ENCODE measurements at places on chromosomes 7 and 10. TPM values are rescaled to one million over a fixed set of nuclear protein-coding genes. Genes with fewer than 3 reads are reported as not detected.

MINDY4 gene
- total RNA-seq: 7.0 TPM

GPR26 gene
- not detected for total RNA-seq

AS3MT gene
- 11.2 TPM for total RNA-seq

FRG2B gene
- total RNA-seq: not detected

EEPD1 gene
- total RNA-seq: 17.8 TPM

- DNase-seq: no peak
- H3K27me3 ChIP-seq: no peaks in the 10 kb centered on the region
- H3K4me1 ChIP-seq: no peaks in the 10 kb centered on the region
- no peak overlapping the region for H3K27ac ChIP-seq
These were observed 1020.5 kb downstream of the LRMDA start for GRCh38 chr10:76451911-76452310.

GRCh38 chr7:80600046-80600445 lies 38.4 kb upstream of the CD36 start:
- H3K4me1 ChIP-seq: no peaks in the 10 kb centered on the region
- H3K36me3 ChIP-seq: no peaks in the 10 kb centered on the region
- H3K4me3 ChIP-seq: no peak overlapping the region
- no peak for DNase-seq

GRCh38 chr7:83799333-83799732 lies 150.4 kb upstream of the SEMA3E start:
- H3K27ac ChIP-seq: no peak overlapping the region
- DNase-seq: no peak
- H3K4me3 ChIP-seq: no peak overlapping the region
- no peaks in the 10 kb centered on the region for H3K27me3 ChIP-seq

DNA sequence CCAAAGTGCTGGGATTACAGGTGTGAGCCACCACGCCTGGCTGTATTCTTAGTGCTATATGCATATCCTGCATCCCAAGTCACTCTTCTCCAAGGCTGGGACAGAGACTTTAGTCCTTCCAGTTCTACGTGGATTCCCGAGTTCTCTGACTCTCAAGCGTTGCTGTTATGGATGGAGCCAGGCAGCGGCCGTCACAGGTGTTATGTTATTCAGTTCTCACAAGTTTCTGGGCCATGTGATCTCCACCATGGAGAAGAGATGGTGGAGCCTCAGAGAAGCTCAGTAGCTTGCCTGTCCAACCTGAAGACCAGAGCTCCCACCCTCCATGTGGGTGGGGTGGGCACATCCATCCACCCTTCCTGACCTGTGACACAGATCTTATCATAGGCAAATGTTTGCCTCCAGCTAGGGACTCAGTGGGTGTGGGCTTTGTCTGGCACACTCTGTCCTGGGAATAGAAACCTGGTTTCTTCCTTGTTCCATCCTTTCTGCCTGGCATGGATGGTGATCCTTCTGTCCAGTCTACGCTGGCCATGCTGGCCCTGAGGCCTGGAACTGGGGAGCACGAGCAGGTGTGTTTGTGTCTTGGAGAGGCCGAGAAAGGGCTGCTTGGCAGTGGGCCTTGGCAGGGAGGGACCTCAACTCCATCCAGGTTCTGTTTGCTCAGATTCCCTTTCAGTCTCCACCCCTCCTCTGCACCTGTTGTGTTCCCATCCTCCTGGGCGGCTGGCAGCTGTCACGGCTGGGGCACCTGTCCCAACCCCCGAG lies 55.3 kb downstream of the NEURL1 start:
- H3K27me3 ChIP-seq: no peaks in the 10 kb centered on the region
- no peak overlapping the region for H3K27ac ChIP-seq
- DNase-seq: peak; percentile 60
- no peaks in the 10 kb centered on the region for H3K36me3 ChIP-seq

DNA sequence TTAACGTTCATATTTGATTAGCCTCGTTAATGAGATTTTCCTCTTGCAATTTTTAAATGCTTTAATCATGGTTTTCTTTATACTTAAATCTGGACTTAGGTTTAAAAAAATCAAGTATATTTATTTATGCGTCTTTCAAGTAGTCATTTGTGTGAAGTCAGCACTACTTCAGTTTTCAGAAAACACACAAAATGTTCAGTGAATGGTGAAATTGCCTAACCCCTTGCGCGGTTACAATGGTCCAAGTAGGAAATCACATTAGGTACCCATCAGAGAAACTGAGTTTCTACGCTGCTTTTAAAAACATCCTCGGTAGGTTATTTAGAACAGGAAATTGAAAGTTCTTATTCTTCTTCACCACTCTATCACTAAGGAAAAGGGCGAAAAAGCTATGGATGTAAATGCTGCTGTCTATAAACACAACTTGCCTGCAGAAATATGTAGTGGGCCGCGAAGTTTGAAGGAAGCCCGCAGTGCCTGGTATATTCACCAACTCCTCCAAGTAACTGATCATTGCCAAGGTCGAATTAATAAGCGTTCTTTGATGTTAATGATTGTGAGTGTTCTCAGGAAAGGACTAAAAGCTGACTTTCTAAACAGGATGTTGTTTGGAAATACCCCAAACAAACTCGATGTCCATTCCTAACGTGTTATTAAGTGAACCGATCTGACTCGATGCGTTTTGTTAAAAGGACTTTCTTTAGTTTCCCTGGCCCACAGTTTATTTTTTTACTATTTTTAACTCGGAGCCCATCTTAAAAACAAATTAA lies 1.0 kb downstream of the SYPL1 start:
- H3K27ac ChIP-seq: peak overlapping the region; percentile 99
- no peaks in the 10 kb centered on the region for H3K27me3 ChIP-seq

DNA sequence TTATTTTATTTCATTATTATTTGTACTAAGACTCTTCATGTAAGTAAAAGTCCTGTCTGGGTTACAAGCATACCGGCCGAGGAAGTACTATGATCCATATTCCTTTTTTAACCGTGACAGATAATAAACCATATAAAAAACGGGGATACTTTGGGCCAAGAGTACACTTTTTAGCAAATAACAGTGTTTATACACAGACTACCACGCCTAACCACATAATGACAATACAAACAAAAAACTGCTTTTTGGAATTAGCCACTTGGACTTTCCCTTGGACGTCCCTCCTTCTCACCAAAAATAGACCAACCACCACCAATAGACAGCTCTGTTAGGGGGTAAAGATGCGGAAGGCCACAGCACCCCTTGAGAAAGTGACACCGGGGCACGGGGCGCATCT lies 800 bp downstream of the MINDY3 start:
- H3K27me3 ChIP-seq: no peaks in the 10 kb centered on the region
- H3K4me1 ChIP-seq: peaks cover 14% of the 10 kb centered on the region
- no peak for DNase-seq
- H3K27ac ChIP-seq: peak overlapping the region; percentile 80
- peak overlapping the region; percentile 79 for H3K4me3 ChIP-seq
- no peaks in the 10 kb centered on the region for H3K36me3 ChIP-seq

DNA sequence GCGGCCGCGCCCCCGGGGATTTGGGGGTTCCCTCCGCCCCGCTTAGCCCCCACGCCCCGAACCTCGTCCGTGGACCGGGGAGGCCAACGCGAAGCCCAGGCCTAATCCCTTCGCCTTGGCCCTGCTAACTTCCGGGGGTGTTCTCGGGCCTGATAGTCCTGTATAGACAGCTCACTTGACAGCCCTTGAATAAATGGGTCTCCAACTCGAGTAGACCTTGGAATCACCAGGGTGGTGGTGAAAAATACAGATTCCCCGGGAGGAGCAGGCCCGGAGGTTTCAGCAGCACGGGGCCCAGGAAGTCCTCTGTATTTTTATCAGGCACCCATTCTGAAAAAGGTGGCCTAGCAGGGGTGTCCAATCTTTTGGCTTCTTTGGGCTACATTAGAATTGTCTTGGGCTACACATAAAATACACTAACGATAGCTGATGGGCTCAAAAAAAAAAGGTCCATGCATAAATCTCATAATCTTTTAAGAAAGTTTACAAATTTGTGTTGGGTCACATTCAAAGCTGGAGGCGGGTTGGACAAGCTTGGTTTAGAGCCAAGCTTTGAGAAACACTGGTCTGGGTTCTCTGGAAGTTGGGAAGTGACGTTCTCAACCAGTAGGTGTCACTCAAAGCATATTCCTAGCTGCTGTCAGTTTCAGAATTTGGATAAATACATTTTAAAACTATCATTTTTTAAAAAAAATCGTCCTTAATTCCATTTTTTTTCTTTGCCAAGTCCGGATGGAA lies 221.7 kb downstream of the PHTF2 start:
- no peaks in the 10 kb centered on the region for H3K36me3 ChIP-seq
- no peak for DNase-seq
- peak overlapping the region; percentile 60 for H3K4me3 ChIP-seq
- peaks cover 17% of the 10 kb centered on the region for H3K4me1 ChIP-seq
- H3K27me3 ChIP-seq: no peaks in the 10 kb centered on the region
- H3K27ac ChIP-seq: peak overlapping the region; percentile 90

GRCh38 chr10:81730891-81731290 lies 144.1 kb upstream of the NRG3 start:
- H3K27ac ChIP-seq: no peak overlapping the region
- no peak overlapping the region for H3K4me3 ChIP-seq
- DNase-seq: no peak
- H3K27me3 ChIP-seq: no peaks in the 10 kb centered on the region
- H3K4me1 ChIP-seq: no peaks in the 10 kb centered on the region
- H3K36me3 ChIP-seq: no peaks in the 10 kb centered on the region

DNA sequence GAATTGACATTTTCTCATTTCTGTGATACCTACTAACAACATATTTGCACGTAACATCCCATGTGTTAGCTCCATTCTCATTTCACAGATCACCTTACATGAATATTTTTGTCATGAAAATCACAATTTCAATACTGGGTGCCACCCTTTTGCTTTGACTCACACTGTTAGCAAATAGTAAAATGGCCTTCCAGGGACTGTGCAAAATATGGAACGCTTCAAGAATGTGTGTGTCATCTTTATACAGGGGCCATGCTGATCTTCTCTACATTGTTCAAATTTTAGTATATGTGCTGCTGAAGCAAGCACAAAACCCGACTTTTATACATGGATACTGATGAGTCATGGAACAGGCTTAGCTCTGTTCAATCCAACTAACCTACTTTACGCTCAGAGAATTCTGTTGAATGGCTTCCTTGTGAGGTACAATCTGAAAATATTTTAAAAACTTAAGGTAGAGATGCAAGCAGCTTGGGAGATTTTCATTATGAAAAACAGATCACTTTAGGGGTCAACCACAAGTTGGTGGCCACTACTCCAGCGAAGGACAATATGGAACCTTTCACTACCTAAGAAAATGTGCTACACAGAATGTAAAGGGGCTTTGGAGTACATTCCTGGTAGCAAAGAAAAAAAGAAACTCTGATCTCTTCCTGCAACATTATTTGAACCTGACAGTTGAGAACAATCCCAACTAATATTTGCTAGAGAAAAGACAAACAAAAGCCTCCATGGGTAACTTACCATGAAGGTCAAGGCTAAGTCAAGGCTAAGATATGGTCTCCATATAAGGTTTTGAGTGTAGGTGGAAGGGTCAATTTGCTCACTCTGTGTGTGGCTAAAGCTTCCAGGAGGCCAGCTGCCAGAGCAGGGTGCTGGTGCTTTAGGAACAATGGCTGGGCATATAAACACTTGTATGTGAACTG lies 11.9 kb downstream of the ANKRD26 start:
- no peak overlapping the region for H3K4me3 ChIP-seq
- no peaks in the 10 kb centered on the region for H3K36me3 ChIP-seq
- H3K27me3 ChIP-seq: no peaks in the 10 kb centered on the region
- no peak for DNase-seq

GRCh38 chr7:74674166-74674565 lies 16.6 kb downstream of the GTF2I start:
- H3K27ac ChIP-seq: no peak overlapping the region
- H3K27me3 ChIP-seq: no peaks in the 10 kb centered on the region
- no peak overlapping the region for H3K4me3 ChIP-seq

DNA sequence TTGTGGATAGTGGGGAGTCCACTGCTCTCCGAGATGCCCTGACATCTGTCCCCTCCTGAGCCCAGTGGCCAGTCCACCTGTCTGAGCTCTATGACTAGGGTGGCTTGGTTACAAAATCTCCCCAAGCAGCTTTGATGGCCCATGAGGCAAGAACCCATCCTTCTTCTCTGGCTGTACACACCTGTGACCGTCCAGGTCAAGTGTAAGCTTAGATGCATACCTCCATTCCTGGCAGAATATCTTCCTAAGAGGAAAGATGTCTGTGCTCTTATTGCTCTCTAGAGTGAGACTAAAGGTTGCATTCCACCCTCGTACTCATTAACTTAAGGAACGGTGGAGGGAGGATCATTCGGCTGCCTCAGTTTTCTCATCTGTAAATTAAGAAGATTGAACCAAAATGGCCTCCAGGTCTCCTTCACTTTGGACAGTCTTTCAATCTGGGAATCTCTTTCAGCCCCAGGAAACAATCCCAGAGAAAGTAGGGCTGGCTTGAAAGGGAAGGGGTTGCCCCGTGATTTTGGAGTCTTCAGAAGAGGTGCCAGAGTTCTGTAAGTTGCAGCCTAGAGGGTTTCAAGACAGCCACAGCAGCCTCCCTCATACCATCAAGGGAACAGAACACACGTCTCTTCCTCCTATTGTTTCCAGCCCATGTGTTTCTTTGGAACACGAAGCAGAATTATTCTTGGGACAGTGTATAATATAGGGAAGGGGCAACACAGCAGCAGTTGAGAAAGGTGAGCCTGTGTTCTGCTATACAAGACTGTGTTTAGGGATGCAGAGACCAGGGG lies 5.5 kb downstream of the HOXA4 start:
- H3K36me3 ChIP-seq: no peaks in the 10 kb centered on the region
- peaks cover 10% of the 10 kb centered on the region for H3K4me1 ChIP-seq
- H3K27ac ChIP-seq: no peak overlapping the region
- H3K27me3 ChIP-seq: no peaks in the 10 kb centered on the region
- no peak overlapping the region for H3K4me3 ChIP-seq

DNA sequence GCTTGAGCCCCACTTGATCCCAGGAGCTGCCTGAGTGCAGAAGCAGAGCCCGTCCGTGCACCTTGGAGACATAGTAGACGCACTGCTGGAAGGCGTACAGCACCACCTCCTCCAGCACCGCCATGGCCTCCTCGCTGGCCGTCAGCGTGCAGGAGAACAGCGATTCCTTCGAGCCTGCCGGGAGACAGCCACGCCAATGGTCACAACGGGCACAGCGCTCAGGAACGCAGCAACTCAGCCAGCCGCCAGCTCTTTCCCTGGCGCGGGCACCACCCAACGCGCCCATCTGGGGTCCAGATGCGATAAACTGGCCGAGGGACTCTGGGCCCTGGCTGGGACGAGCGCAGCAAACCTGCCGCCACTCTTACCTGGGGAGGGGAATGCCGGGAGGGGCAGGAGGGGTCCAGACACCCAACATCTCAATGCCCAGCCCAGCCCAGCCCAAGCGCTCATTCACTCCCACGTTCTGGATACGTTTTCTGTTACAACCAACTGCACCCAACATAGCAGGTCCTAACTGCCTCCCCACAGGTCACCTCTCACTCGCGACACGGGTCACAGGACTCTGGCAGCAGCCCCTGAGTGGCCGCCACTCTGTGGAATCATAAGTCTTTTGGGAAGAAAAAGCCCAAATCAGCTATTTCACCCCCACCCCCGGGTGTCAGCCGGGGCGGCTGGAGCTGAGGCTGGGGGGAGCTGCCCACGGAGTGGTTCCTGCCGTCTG lies 41.9 kb downstream of the AP5Z1 start:
- no peaks in the 10 kb centered on the region for H3K4me1 ChIP-seq
- H3K27me3 ChIP-seq: peaks cover 84% of the 10 kb centered on the region
- no peak overlapping the region for H3K4me3 ChIP-seq
- H3K27ac ChIP-seq: no peak overlapping the region
- DNase-seq: no peak
- H3K36me3 ChIP-seq: no peaks in the 10 kb centered on the region

GRCh38 chr10:95229724-95230627 lies 35.9 kb downstream of the ACSM6 start:
- H3K27ac ChIP-seq: no peak overlapping the region
- no peaks in the 10 kb centered on the region for H3K4me1 ChIP-seq
- peaks cover 16% of the 10 kb centered on the region for H3K36me3 ChIP-seq
- peak overlapping the region; percentile 32 for H3K4me3 ChIP-seq
